ENCODE measurements at places on chromosomes 5 and 9. TPM values are rescaled to one million over a fixed set of nuclear protein-coding genes. Genes with fewer than 3 reads are reported as not detected.

DNA sequence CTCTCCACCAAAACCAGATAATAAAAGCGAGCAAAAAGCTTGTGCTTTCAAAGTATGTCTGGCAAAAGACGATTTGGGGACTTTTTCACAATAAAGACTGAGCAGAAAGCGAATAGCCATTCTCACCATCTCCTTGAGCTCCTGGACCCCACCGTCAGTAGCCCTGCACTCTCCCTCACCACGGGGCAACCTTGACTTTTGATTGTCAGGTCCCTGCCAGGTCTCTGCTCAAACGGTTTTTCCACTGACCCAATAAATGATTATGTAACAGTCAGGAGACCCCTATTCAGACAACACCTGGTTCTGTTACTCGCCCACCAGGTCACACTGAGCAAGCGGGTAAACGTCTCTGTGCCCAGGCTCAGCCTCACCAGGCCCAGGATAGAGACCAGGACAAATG lies 131.3 kb downstream of the MVB12B start:
- no peak for DNase-seq

DNA sequence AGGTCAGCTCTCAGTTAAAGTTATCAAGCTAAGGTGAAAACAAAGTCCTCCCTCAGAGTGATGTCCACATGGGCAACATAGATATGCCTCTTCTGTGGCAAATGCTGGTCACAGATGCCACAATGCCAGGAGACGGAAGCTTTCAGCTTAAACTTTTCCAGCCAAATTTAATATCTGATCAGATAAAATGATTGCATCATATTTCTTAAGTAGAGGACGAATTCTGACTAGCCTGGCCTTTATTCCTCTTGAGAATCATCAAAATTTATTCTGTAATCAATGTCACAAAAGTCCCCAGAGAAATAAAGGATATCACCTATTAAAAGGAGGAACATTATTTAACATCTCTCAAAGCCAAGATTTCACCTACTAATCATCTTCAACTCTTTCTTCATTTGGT lies 161.9 kb downstream of the MARCHF11 start:
- DNase-seq = no peak

DNA sequence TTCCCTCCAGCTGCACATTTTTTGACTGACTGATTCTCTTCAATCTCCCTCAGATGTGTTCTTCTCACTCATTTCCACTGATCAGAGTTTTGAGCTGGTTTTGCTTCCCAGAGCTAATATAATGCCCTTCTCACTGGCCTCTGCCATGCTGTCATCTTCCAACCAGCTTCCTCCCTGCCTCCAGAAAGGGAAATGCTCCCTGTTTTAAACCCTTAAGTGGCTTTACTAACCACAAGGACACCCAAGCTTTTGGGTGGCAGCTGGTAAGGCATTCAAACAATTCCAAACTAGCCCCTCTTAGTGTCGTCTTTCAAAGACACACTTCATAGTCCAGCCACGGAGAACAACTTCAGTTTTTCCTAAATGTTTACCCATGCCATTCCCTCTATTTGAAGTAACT lies 172.5 kb downstream of the CRB2 start:
- DNase-seq = no peak

DNA sequence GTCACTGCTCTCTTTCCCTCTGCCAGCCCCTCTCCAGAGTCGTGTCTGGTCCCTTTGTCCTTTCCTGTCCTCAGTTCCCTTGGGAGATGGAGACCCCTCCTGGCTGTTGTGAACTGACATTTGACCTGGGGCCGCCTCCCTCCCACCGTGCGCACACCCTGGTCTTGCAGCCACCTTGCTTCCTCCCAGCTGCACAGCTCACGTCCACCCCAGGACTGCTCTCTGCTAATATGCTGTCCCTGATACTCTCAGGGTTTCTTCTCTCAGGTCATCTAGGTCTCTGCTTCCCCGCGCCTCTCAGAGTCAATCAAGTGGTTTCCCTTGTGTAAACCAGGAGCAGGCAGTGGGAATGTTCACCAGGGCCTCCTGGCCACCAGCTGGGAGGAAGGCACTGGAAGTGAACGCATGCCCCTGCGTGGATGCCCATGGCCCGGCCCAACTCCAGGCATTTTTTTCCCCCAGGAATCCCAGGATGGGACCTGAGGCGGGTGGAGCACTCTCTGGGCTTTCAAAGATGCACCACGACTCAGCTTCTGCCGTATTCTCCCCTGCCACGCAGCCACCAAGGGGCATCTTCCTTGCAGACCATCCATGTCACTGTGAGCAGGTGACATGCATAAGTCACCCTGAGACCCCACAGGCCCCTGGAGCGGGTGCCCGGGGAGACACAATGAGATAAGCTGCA lies 142.4 kb downstream of the OLFM1 start:
- DNase-seq = peak; percentile 69

GRCh38 chr5:316210-317085 lies 5.1 kb upstream of the AHRR start:
- no peak for DNase-seq

DNA sequence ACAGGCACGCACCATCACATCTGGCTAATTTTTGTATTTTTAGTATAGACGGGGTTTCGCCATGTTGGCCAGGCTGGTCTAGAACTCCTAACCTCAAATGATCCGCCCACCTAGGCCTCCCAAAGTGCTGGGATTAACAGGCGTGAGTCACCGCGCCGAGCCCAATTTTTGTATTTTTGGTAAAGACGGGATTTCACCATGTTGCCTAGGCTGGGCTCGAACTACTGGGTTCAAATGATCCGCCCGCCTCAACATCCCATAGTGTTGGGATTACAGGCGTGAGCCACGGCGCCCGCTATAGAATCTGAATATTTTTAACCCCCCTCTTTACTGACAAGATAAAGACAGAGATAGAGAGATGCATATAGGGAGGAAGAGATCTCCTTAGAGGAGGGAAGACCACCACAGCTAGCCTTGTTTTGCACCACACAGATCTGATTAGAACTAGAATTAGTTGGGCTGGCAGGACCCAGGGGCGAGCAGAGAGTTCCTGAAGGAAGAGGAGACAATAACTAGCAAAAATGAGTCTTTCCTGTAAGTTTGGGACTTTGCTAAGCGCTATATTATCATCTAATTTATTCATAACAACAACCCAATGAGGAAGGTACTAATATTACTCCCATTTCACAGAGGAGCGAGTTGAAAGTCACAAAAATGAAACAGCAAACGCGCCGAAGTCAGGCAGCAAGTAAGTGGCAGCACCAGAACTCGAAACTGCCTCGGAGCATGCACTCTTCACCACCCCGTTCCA lies 1.5 kb upstream of the ANKHD1 start:
- DNase-seq = no peak

DNA sequence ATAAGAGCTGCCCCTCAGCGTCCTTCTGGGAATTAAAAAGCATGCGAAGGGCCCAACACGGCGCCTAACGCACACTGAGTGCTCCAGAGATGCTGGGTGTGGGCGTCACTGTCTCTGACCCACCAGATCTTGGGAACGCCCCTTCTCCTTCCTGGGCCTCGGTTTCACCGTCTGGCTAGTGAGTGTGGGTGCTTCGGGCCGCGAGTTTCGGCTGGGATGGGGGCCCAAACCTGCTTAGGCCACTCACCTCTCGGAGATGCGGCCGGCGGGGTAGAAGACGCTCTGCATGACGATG lies 3.7 kb downstream of the PIP5KL1 start:
- no peak for DNase-seq

DNA sequence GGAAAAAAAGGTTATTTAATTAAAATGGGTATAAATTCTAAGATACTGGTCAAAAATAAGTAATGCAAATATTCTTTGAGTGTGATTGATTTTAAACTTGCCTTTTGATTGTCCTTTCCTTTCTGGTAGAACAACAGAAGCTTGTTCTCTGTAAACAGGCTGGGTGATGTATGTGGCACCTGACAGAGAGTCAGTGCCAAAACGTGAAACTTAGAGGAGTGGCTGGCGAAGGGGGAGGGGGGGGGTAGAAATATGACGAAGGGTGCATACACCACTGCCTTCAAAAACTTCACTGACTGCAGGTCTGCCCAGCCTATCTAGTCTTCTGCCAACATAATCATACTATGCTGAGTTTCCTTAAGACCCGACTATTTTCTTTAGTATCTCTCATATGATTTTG lies 629.8 kb upstream of the SEMA6A start:
- no peak for DNase-seq

GRCh38 chr5:167244583-167244982 lies 1046.9 kb upstream of the WWC1 start:
- DNase-seq = no peak

GRCh38 chr9:137685741-137686420 lies 67.1 kb downstream of the EHMT1 start:
- DNase-seq = peak; percentile 18

GRCh38 chr9:112366591-112366990 lies 13.3 kb upstream of the HSDL2 start:
- DNase-seq = no peak

- no peak for DNase-seq
Observed at GRCh38 chr9:95813923-95814322, 61.6 kb upstream of the ERCC6L2 start.

DNA sequence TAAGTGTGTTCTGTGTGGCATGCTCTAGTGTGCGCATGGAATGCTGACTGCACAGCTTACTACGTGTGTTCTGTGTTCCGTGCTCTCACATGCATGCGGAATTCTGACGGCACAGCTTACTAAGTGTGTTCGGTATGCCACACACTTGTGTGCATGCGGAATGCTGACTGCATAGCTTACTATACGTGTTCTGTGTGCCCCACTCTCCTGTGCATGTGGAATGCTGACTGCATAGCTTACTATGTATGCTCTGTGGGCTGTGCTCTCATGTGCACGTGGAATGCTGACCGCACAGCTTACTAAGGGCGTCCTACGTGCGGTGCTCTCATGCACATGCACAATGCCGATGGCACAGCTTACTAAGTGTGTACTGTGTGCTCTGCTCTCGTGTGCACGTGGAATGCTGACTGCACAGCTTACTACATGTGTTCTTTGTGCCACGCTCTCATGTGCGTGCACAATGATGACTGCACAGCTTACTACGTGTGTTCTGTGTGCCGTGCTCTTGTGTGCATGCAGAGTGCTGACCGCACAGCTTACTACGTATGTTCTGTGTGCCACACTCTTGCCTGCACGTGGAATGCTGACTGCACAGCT lies 548.9 kb downstream of the IRX1 start:
- DNase-seq = no peak

GRCh38 chr5:107135391-107135790 lies 535.3 kb downstream of the EFNA5 start:
- DNase-seq = no peak

DNA sequence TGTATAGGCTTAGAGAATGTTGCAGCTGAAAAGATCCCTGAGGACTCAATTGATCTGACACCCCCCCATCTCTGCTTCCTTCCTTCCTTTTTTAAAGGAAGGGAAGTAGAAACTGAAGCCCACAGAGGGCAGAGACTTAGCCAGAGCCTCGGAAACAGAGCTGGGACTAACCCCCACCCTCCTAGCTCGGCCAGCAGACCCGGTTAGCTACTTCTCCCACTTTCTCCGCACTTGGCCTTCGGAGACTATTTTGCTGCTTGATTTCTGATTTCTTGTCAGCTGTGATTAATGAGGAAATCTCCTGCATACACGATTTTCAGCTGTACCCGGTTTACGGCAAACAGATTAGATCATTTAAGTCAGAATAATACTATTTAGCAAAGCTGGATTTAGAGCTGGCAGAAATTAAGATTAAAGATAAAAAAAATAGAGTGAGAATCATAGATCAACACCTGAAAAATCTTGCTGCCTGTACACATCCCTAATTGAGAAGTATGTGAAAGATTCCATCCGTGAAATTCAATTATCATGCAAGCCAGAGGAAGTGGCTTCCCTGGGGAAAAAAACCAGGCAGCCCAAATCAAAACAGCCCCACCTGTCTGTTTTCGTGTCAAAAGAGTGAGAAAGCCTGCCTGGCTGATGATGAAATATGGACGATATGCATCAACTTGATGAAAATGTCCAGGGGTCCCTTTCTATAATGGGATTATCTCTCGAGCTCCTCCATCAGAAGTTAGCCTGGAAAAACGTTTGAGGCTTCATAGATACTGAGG lies 159.5 kb upstream of the SHB start:
- no peak for DNase-seq

DNA sequence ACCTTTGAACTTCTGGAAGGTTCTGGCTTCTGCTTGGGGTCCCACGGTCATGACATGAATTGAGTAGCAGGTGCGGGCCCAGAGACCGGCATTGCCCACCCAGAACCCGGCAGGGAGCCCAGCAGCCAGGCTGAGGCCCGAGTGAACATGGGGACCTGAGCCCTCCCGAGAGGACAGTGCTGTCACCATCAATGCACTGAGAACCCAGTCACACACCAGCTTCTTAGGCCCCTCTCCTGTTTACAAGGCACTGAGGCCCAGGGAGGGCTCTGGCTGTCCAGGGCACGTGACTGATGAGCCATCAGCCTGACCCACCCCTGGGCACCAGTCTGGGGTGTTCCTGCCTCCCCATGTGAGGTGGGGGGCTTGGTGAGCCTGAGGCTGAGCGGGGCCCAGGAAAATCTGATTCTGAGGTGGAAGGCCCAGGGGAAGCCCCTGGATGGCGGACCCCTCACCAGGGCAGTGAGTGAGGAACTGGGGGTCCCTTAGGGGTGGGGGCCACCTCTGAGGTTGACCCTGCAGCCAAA lies 60.3 kb upstream of the RNU6ATAC start:
- DNase-seq = peak; percentile 64

GRCh38 chr9:136202454-136203407 lies 2.2 kb downstream of the LHX3 start:
- no peak for DNase-seq

DNA sequence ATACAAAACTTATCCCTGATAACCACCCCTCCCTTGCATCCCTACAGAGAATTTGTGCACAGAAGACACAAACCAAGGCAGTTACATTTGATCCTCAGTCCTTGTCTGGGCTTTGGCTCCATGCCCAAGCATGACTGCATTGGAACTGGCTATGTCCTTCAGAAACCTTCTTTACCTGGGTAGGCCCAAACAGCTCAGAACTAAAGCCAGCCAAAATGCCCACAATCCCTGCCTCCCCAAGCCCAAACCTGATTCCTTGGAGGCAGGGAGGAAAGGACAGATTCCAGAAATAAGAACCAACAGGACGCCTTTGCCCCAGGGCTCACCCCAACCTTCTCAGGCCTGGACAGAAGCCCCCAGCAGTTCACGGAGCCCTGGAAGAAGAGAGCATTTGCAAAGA lies 8.2 kb downstream of the IL17B start:
- no peak for DNase-seq

- DNase-seq = no peak
Observed at GRCh38 chr5:93587597-93588351, 4.8 kb downstream of the NR2F1 start.

GRCh38 chr5:168603746-168604145 lies 24.6 kb upstream of the PANK3 start:
- no peak for DNase-seq

- DNase-seq = no peak
Observed at GRCh38 chr9:83154821-83155220, 91.9 kb upstream of the RASEF start.

Gene GABRG2
- not detected for total RNA-seq

Gene FAM174A
- 14.5 TPM for total RNA-seq

Gene FOXI1
- total RNA-seq = not detected

Gene CDC20B
- not detected for total RNA-seq

Gene MEIKIN
- total RNA-seq = 1.4 TPM

Gene SNCAIP
- 4.1 TPM for total RNA-seq

Gene CD72
- total RNA-seq = 2.8 TPM

Gene ANKRD18B
- total RNA-seq = not detected

Gene IL11RA
- 12.6 TPM for total RNA-seq

Gene LRRC19
- total RNA-seq = not detected

All from posterior vena cava (tissue), 2 donors.